A172 (cell line): ENCODE measurements at places on chromosomes 12 and 14. TPM values are rescaled to one million over a fixed set of nuclear protein-coding genes. Genes with fewer than 3 reads are reported as not detected.

The SLCO1A2 gene
- total RNA-seq: 2.6 and 4.8 TPM in 2 replicates

DNA sequence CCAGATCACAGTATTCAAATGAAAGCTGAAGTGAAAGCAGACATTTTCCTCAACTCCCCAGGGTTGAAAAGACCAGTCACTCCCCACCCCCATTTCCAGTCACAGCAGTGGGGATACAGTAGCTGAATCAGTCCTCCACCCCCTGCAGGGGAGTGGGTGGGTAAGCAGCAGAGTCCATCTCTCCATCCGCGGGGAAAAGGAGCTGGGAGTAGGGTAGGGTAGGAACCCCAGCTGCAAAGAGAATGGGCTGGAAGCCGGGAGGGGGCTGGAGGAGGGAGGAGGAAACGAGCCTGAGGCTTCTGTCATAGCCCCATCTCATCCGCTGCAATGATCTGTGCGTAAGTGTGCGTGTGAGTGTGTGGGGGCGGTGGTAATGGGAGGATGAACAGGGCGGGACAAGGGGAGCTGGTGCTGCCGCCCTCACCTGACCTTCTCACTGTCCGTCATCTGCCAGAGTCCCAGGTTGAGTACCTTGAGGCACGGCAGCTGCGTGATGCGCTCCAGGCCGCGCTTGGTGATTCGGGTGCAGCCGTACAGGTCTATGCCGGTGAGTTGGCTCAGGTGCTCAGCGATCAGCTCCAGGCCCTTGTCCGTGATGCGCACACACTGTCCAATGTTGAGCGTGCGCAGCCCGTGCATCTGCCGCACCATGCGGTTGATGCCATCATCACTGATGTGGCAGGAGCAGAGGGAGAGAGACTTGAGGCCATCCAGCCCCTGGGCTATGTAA is 1.8 kb downstream of the FBXL14 start:
- no peak for DNase-seq

The TUBA1A gene
- total RNA-seq: 884 and 1,296 TPM in 2 replicates

DNA sequence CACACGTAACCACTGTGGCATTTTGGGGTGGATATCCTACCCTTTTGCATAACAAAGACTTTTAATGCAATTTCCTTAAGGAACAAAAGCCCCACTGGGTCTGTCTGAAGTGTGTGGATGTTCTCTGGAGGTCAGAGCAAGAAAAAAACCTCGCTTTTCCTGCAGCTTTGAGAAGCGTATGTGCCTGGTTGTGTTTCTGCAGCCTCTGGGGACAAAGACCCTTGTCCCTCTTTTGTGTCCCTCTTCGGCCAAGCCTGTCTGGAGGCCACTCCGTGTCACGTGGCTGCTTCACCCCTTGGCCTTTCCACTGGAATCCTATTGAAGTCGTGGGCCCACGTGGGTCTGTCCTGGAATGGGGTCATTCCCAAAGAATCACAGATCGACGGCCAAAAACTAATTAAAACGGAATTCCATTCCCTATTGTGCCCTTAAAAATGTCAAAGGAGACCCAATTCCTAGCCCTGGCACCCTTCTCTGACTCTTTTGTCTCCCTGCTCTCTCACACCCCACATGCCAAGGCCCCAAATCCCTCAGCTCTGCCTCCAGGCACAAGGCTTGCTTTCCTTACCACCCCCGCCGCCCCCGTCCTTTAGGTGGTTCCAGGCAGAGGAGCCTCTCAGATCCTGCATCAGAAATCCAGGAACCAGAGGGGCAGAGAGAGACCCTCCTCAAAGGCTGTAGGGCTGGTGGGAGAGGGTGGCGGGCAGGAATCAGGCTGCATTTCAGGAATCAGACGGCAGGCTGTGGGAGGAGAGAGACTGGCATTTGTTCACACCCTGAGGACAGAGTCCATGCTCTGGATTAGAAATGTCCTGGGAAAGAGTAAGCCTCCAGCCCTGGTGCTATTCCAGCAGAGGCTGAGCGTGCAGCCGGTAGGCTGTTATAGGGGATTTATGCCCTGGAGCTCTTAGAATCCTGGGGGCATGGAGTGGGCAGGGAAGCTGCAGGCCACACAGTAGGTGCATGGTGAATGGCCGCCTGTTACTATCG is 12.6 kb upstream of the CYP46A1 start:
- no peak for DNase-seq

The CCND2 gene
- total RNA-seq: not detected in 2 replicates
